ENCODE measurements at places on chromosomes 1 and 21.

GRCh38 chr1:40270152-40270834 is 12.3 kb downstream of the ZMPSTE24 start:
- no peak for DNase-seq

DNA sequence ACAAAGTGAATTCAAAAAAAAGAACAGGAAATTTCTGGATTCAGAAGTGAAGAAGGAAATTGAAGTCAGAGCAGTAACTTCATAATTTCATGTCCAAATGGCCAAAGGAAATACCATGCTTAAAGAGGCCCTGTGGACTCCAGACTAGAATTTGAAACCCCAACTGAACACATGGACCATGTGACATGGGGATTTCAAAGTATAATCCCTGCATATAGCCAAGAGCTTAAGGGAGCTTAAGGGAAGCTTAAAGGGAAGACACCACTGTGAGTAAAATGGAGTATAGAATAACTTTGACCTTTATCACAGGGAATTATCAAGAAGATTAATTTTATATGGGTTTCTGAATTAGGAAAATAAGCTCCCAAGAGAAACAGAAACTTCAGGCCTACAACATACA is 241.8 kb upstream of the POGK start:
- DNase-seq = no peak

DNA sequence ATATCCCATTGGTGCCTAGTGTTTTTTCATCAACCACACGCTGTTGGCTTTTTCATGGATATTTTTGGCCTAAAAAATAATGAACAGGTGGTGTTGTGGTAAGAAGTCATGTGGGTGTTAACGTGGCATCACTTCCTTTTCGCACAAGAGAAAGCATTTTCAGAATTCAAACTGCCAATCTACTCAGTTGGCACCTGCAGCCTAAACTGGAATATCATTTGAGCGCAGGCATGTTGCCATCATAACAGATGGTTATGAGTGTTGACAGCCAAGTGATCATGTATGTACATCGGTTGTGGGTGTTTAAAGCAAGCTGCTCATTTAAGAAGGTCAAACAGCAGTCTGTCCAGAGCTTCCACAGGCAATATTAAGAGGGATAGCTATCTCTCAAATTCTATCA is 1963.0 kb downstream of the NCAM2 start:
- no peak for DNase-seq

DNA sequence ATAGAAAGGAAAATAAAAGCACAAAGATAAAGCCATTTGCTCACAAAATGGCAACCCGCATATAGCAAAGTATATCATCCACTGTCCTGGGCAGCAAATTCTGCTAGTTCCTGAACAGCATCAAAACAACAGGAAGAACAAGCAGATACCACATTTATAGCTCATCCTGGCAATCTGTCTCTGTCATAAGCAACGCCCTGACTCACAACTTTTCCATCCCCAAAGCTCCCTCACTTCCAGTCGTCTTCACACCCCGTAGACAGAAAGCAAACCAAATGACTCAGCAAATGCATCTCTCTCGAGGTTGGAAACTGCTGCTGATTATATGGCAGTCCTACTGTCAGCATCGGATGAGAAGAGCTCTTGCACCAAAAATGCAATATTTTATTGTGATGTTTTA is 65.8 kb downstream of the AK5 start:
- DNase-seq = no peak

GRCh38 chr1:92500552-92500951 is 13.8 kb upstream of the GFI1 start:
- no peak for DNase-seq

GRCh38 chr1:226320930-226321329 is 12.0 kb upstream of the LIN9 start:
- DNase-seq = no peak

- no peak for DNase-seq
Measured at GRCh38 chr21:17950591-17950990, 131.4 kb upstream of the C21orf91 start.

DNA sequence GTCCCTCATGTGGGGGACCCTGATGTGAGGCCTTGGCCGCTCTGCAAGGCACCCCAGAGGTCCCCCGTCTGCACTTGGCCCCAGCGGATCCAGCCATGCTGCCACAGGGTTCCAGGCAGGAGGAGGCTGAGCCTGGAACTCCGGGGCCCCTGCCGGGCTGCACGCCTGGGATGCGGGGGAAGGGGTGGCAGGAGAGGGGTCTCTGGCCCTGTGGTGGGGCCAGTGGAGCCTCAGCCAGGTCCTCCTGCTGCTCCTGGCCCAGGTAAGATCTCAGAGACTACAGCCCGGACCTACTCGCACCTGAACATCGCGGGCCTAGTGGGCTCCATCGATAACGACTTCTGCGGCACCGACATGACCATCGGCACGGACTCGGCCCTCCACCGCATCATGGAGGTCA is 12.9 kb downstream of the PFKL start:
- DNase-seq = no peak

- no peak for DNase-seq
Measured at GRCh38 chr1:11888206-11888876, 29.6 kb upstream of the NPPB start.

GRCh38 chr1:203028067-203028783 is 1.9 kb downstream of the PPFIA4 start:
- DNase-seq = no peak

GRCh38 chr1:183674339-183674738 is 21.2 kb upstream of the APOBEC4 start:
- no peak for DNase-seq

DNA sequence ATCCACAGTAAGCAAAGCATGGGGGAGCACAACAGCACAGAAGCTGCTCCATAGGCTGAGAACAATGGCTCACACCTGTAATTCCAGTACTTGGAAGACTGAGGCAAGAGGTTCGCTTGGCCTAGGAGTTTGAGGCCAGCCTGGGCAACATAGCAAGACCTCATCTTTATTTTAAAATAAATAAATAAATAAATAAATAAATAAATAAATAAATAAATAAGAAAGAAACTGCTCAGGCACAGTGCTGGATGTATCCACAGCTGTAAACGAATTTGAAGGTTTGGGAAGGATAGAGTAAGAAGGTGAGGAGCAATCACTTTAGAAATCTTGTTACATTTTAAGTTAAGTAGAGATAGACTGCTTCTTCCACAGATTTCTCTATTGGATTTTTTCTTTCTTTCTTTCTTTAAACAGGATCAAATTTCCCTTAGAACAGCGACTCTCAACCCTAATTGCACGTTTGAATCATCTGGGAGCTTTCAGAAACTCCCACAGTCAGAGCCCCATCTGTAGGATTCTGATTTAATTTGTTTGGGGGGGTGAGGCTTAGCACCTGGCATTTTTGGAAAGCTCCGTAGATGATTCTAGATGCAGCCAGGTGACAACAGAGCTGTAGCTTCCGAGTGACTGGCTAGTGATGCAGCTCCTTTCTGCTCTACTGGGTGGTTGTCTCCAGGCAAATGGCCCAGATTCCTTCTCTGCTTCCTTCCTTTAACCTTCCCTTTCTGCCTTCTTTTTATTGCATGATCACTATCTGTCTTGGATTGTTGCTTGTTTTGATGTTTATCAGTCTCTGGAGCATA is 53.5 kb downstream of the S1PR1 start:
- DNase-seq = no peak

DNA sequence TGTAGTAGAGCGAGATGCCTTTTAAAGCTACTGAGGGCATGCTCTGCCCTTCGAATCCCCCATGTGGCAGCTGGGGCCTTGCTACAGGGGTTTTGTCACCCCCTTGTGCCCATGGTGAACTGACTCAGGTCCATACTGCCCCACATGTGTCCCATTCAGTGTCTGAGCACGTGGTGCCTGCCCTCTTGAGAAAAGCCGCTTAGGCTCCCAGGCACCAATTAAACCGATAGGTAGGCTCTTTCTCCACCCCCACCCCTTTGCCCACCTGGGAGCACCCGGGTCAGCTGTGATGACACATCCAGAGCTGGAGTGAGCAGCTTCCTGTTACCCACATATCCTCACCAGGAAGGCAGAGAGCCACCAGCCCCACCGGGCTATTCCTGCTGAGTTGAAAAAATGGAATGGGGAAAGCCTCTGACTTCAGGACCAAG is 30.5 kb downstream of the TMCC2 start:
- DNase-seq = no peak

- no peak for DNase-seq
Measured at GRCh38 chr1:7956218-7957032, 5.1 kb upstream of the PARK7 start.

DNA sequence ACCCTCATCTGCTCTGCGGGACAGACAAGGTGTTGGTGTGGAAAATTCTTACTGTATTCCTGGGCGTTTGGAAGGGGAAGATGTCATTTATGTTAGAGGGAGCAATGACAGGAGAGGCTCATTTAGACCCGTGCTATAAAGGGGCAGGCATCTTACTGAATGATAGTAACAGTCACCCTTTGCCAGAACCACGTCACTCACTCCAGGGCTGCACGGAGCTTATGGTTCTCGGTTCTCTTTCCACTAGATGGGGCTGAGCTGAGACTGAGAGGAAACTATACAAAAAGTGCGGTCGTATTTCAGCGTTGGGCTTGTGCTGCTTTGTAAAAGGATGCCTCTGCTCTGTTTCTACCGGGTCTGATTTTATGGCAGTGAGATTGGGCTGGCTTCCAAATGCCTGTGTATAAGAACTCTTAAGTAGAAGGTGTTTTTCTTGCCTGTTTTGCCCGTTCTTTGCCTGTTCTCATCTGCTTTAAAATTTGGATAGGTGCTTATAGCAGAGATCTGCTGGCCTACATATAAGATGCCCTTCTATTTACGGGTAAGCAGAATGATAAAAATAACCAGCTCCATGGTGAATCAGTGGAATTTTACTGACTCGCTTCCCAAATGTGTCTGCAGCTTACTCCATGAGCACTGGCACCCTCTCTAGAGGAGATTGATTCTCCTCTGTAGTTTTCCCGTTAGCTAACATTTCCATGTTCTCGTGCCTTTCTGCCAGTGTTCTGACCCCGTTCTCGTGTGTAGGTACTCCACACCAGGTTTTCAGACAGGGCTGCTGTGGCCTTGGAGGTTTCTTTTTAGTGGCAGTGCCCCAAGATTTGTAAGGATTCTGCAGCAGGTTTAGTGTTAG is 55.9 kb downstream of the MRPS6 start:
- no peak for DNase-seq

DNA sequence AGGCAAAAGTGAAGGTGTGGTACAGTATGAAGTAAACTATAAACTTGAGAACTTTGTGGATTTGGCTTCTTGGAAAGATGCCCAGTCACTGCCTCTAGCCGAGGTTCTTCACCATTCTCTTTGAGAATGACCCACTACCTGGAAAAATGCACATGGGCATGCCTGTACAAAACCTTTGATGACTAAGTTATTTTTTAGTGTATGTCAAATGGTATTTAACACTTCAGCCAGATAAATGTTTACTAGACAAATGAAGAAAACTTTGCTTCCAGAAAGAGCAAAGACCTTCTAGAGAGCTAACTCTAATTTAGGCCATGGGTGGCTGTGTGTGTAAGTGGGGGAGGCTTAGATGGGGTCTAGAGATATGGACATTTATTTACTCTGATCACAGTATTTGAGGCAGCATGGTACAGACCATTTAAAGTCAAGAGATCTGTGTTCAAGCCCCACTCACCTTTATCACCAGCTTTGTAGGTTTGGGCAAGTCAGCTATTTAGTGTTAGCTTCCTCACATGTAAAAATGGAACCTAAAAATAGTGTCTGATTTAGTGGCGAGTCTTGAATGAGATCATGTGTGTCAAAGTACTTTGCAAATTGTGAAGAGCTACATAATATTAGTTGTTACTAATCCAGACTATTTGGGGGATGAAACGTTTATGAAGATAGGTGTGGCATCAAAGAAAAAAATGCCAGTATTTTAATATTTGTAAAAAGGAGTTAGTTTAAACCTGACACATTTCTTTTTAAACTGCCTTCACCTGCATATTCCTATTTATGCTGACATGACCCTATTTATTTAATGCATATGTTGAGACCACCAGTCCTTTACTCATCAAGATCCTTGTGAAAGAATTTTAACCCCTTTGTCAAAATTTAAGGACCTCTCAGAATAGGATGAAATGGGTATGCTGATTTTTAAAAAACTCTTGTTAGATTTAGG is 20.2 kb downstream of the NFYC start:
- DNase-seq = no peak

- DNase-seq = no peak
Measured at GRCh38 chr1:246020211-246020954, 486.7 kb downstream of the SMYD3 start.

DNA sequence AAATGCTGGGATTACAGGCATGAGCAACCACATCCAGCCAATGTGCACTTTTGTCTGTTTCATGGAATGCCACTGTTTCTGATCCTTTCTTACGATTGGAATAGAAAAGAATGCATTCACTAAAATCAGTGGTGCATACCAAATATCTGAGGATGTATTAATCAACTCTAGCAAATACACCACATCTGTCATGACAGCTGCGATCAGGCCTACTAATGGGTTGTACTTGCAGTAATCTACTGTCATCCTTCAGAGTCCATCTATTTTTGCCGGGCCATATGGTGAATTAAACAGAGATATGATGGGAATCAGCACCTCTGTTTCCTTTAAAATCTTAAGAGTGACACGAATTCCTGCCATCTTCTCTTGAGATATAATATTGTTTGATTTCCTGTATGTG is 8.5 kb upstream of the USP1 start:
- no peak for DNase-seq

- no peak for DNase-seq
Measured at GRCh38 chr1:161266202-161266601, 7.7 kb downstream of the PCP4L1 start.

DNA sequence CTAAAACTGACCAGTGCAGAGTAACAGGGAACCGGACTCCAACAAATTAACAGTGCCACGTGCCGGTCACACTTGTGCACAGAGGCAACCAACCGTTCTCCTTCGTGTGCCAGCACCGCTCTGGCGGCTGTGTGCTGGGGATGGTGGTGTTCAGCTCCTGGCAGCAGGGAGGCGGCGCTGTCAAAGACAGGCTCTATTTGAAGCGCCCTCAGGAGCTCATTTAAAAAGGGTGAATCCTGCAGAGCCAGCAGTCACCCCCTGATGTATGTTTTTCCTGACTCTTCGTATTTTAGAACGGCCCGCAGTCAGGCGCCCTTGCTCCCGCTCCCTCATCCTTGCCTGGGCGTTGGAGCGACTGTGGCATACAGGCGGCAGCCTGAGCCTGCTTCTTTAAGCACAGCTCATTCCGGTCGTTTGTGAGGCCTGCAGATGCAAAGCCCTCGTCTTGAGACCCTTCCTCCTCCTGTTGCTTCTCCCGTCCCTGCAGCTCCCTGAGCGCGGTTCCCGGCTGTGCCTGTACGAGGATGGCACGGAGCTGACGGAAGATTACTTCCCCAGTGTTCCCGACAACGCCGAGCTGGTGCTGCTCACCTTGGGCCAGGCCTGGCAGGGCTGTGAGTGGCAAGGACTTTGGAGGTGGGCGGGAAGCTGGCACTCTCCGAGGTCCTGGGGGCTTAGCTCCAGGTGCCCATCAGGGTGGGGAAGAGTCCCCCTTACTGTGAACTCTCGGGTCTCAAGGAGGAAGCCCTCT is 1.1 kb downstream of the DFFB start:
- DNase-seq = peak; percentile 33

- DNase-seq = no peak
Measured at GRCh38 chr1:193520472-193520871, 334.1 kb upstream of the B3GALT2 start.

Measured in HuH-7.5 (cell line).